ENCODE measurements at places on chromosomes 7 and 10.

DNA sequence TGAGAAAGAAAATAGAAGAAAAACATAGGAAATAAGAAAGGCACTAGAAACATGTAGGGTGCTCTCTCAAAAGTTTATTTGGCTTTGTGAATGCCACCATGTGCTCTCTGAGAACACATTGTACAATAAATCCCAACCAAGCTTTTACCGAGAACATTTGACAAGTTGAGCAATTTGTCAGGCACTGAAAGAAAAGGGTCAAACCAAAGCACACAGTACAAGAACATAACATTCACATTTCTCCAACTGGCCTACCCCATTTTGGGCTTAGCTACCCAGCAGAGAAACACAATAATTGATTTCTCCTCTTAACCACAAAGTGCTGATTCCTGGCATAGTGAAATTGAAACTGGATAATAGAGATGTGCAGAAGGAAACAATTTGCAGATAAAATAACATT, 69.2 kb upstream of the SLC39A12 start:
- DNase-seq = no peak

DNA sequence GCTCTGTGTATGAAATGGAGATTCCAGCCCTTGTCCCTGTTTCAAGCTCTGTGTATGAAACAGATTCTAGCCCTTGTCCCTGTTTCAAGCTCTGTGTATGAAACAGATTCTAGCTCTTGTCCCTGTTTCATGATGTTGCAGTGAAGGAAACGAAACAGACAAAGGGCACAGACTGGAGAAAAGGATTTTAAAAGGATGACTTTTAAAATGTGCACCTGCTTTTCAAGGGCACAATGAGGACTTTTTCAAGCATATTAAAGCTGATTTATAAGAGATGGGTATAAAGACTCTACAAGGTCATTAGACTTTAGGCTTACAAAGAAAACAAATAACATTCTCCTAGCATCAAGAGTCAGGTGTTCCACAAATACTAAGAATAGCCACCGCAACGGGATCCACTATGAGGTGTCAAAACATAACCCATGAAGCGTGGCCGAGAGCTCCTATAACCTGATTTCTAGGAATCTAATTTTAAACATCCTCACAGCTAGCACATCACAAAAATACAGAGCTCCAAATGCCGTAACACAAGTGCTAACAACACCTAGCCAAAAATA, 29.0 kb downstream of the DIP2C start:
- no peak for DNase-seq

DNA sequence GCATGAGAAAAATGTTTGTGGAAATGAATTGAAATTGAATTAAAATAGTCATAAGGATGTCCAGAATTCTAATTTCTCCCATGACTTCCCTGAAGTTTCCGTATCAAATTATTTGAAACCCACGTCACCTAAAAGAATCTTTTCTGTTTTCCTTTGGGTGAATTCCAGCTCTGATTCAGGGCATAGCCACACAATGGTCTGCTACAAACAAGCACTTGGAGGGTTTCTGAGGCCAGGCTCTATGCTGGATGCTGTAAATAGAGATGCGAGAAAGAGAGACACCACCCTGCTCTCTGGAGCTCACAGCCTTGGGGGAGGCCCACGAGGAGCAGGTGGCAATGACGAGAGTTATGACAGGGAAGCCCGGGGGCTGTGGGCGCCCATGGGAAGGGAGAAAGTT, 33.6 kb downstream of the GHRHR start:
- DNase-seq = no peak

- DNase-seq = no peak
Measured at GRCh38 chr7:55588379-55588699, 16.0 kb upstream of the VOPP1 start.

GRCh38 chr10:42872865-42873435, 90.4 kb downstream of the BMS1 start:
- DNase-seq = no peak

- DNase-seq = no peak
Measured at GRCh38 chr10:48655411-48656240, 29.0 kb upstream of the WDFY4 start.

DNA sequence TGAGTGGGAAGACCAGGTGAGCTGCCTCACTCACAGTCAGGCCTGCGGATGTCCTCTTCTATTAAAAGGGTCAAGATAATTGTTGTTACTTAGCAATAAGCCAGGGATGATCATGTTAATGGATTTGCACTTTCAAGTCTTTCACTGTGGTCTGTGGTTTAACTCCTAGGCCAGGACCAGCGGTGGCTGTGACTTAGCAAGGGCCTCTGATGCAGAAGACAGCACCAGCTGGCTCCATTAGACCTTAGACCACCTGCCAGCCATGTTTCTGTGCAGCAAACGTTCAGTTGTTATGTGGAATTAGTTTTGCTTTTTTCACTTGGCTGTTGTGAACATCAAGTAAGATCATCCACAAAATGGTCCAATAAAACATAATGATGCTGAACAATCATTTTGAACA, 537.3 kb downstream of the TNS3 start:
- no peak for DNase-seq

DNA sequence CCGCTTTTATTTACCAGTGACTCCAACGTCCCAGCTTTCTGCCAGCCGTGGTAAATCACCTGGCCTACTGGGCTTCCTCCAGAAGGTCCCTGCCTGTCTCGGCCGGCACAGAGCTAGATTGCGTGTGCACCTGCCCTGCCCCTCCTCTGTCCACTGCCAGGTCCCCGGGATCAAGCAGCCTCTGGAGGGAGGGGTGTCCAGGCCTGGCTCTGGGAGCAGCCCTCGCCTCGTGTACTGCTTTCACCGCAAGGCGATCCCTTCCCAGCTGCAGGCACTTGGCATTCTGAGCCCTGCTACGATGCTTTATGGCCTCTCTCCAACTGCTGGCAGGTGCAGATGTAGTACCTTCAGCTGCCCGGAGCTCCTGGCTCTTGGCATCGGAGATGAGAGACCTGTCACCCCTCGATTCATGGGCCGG, 7.4 kb downstream of the SLC29A3 start:
- no peak for DNase-seq

DNA sequence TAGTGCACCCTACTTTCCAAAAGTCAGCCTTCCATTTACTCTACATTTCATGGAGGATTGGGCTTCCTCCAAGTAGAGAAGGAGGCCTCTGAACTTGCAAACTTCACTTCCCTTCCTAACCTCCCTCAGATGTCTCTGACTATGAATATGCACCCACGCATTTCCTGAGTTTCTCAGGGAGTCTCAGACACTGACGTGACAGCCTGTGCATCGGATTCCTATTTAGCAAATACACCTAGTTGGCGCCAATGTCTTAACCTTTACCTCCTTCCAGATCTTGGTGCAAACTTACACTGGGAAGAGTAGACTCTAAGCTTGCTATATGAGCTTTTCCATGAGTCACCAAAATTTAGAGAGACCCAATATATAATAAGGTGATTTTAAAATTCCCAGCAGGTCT, 920.1 kb upstream of the AUTS2 start:
- no peak for DNase-seq
